ENCODE measurements at places on chromosomes 6 and 20.

GRCh38 chr6:66940003-66940402 is 1233.0 kb upstream of the EYS start:
- no peak for DNase-seq

DNA sequence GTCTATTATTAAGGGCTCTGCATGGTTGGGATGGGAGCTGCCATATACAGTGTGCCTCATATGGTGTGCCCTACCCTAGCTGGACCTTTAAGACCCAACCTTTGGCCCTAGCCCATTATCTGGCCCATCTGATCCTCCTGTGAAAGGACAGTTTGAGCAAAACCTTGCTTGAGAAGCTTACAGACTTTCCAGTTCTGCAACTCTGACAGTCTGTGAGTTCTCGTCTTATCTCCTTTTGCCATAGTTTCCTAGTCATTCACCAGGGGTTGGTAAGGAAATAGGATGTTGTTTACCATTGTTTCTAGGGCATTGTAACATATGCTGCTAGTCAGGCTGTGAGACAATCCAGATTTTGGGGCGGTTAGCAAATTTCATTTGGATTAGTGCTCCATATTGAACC is 17.2 kb downstream of the CTNNBL1 start:
- DNase-seq = no peak

DNA sequence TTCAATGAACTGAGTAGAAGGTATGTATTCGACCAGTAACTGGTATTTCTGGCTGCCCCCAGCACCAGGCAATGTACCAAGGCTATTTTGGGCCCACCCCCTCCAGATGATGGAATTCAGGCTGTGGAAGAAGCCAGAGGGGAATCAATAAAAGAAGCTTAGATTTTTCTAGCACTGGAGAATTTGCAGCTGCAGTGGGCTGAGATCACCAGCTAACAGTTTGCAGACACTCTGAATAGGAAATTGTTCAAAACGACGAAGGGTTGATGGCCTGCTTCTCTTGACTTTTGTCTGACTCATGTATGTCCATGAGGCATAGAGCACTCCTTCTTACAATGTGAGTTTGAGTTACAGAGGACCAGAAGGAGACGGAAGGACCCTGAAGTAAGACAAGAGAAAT is 32.4 kb upstream of the FBXO9 start:
- DNase-seq = no peak

DNA sequence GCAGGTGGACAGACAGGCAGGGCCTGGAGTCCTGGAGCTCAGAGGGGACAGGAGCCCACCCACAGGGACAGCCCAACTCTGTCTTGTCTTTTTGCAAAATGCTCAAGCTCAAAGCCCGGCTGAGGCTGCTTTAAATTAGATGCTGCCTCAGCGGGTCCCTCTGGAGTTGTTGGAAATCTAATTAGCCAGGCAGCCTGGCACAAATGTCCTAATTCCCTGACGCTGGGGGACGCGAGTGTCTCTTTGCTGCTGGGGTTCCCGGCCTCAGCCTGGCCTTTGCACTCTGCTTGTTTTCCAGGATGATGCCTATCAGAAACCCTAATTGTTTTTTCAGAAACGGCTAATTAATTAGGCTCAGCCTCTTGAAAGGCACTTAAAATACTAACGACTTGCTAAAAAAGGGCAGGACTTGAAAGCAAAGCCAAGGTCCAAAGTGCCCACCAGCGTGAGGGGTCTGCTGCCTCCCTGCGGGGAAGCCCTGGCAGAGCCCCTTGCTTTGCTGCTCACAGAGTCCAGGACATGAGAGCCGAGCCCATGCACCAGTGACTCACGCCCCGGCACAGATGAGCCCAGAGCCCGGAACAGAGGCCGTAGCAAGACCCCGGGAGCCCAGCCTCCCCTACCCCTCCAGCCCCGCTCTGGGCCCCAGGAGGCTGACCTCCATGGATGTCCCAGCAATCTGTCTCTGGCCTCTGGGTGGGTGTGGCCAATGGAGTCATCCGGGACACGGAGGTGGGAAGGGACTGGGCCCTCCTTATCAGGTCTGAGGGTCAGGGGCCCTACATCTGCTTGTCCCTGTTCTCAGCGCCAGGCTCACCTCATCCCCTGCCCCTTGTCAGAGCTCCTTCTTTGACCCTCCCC is 46.0 kb upstream of the BHLHE23 start:
- no peak for DNase-seq

- no peak for DNase-seq
Measured at GRCh38 chr20:32574296-32575226, 10.6 kb downstream of the NOL4L start.

DNA sequence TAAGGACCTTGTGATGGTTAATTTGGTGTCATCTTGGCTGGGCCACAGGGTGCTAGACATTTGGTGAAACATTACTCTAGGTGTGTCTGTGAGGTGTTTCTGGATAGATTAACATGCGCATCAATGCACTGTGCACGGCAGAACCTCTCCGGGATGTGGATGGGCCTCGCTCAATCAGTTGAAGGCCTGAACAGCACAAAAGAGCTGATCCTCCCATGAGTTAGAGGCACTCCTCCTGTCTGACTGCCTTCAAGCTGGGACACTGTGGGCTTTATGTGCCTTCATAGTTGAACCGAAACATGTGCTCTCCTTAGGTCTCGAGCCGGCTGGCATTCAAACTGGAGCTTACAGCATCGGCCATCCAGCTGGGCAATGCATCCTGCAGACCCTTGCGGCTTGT is 88.8 kb downstream of the HUS1B start:
- no peak for DNase-seq

DNA sequence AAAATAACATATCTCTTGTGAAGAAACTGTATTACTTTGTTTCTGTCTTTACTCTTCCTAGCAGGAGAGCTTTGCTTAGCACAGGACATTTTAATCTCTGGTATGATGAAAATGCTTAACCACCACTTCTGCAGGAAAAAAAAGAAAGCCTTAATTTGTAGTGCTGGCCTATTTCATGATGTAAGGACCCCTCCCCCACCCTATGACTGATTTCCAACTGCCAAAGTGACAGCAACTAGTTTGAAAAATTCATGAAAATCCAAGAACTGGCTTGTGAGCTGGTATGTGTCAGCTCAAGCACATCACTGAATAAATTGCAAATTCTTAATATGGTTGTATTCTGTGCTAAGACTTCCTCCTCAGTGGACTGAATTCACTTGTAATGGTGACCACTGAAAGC is 125.3 kb downstream of the REV3L start:
- DNase-seq = no peak

DNA sequence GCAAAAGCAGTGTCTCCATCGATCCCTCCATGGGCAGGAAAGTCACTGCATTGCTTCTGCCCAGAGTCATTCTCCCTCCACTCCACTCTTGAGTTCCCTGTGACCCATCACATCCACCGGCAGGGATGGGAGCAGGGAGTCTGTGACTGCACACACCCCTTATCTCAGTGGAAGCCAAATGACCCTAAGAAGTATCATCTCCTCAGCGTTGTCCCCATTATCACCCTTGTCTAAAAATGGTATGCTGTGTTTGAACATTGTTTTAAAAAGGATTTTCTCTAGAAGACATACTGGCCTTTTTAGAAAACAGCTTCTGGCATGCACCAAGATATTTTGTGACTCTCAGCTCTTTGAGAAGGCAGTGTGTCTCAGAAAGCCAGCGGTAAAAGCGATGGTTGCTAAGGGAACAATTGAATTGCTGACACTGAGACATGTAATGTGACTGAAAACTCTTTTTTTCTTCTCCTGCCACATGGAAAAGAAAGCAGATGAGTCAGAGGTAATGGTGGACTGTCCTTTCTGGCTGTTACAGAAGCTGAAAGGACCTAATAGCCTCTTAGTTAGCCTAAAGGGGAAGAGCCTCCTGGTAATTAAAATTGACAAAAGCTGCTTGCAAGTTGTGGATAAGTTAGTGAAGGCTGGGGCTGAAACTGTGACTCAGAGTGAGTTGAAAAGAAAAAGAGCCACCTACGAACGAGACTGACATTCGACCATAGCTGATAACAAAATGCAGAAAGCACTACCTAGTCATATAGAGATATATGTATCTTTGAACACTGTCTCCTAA is 120.5 kb downstream of the MAP3K7 start:
- DNase-seq = no peak

DNA sequence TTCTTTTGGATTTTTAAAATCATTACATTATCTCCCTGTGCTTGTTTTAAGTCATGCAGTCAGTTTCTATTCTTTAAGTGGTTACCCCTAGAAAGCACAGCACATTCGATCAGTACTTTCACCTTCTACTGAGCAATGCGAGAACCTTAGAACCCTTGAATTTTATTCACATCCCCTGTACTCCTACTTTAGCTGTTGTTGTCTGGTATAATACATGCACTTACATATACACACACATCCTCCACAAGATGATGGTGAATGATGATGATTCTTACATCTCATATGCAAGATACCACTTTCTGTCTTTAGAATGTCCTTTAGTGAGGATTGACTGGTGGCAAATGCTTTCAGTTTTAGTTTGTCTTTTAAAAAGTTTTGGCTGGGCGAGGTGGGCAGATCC is 5.7 kb downstream of the CDC40 start:
- DNase-seq = no peak

GRCh38 chr20:8305449-8305978 is 173.4 kb downstream of the PLCB1 start:
- DNase-seq = peak; percentile 81

DNA sequence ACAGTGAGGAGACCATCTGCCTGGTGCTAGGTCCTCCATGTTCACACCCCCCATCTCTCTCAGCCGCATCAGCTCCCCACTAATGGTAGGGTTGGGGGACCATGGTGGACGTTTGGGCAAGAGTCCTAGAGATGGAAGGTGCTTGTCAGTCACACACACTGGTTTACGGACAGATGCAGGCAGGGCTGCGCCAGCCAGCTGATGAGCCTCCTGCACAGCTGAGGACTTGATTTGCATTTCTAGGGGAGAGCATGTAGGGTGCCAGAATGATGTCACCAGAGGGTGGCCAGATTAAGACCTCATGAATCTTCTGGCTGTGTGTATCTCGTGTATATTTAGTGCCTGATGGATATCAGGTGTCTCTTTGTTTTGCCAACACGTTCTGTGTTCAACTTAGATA is 28.6 kb downstream of the CST8 start:
- DNase-seq = no peak

- no peak for DNase-seq
Measured at GRCh38 chr20:17761604-17762003, 61.8 kb downstream of the BANF2 start.

DNA sequence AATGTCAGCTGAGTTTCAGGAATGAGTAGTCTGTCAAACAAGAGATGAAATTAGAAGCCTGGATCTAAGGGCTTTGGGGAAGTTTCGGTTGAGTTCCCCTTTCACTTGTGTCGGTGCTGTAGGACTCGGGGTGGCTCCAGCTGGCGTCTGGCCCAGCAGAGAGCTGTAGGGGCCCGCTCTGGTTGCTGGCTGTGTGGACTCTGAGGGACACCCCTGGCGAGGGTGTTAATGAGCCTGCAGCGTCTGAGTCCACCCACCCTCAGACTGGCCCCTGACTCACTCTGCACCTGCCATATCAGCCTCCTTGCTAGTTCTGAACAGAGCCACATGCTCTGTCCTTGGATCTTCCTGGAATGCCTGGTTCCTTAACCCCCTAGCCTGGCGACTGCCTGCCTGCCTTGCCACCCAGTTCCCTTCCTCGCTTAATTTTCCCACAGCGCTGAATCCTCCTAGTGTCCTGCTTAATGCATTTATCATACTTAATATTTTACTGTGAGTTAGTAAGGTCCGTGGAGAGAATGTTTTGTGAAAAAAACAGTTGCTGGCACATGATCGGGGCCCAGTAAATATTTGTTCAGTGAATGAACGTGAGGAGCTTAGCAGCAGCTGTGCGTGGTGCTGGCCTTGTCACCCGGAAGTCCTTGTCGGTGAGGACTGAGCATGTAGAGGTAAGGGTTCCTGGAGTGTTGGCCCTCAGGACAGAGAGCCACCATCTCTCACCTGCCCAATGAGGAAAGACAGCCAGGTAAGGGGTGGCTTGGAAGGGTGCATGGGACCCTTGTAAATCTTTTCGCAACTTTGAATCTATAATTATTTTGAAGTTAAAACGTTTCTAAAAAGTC is 1.6 kb downstream of the DNAJC5 start:
- peak; percentile 46 for DNase-seq

DNA sequence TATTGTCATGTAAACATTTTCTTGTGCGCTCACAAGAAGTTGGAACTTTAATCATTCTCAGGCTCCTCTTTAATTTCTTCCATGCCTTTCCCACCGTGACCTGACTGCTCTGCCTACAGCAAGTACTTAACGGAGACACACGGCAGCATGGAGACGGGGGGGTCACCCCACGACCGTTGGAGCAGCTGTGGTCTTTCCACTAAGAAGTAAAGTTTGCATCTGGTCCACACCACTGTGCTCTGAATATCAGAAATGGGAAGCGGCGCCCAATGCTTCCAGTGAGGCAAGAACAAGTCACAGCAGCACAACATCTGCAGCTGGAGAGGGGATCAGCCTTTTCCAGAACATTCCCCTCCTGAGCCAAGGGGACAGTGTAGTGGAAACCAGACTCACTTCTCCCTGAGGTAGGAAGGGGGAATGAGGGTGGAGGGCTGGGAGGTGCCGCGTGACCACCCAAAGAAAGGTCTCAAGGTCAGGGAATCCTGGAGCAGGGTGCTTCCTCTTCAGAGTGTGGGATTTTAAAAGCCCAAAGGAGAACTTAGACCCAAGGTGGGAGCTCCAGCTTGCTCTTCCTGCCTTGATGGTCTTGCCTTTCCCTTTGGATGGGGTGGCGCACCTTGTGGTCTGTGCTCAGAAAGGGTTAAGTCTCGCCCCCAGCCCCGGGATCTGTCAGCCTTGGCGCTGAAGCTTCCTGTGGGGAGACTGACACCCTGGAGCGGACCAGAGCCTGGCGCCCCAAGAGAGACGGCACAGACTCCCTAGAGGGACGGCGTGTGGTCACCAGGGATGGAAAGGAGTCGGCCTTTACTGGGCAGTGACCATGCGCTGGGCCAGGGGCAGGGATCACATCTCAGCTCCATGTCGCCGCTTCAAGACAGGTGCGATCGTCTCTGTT is 25.6 kb upstream of the SMOC2 start:
- DNase-seq = no peak

DNA sequence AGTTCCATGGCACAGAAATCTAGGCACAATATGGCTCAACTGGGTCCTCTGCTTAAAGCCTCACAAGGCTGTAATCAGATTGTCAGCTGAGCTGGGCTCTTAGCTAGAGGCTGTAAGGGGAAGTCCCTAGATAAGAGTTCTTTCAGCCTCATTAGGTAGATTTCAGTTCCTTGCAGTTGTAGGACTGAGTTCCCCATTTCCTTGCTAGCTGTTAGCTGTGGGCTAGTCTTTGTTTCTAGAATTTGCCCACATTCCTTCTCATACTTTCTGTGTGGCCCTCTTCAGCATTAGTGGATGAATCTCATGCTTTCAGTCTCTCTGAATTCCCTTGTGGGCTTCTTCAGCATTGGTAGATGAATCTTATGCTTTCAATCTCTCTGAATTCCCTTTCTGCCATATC is 71.0 kb upstream of the MRAP2 start:
- no peak for DNase-seq

DNA sequence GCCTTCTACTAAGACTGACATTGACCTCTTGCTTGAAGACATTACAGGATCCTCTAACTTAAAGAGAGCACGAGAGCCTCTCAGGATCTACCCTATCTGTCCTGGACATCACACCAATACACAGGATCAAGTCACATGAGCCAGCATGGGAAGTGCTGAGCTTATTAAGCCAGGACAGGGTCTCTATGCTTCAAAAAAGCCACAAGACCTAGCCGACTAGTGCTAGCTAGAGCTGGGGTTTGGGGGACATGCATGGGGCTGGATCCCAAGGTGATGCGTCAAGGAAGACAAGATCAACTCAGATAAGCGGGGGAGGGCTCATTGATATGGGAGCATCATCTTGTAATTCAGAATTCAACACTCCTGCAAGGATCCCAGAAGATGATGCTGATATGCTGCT is 167.2 kb upstream of the TAB2 start:
- no peak for DNase-seq

- peak; percentile 25 for DNase-seq
Measured at GRCh38 chr6:659716-660581, 3.0 kb upstream of the HUS1B start.
